ENCODE measurements at places on chromosomes 4 and X. TPM values are rescaled to one million over a fixed set of nuclear protein-coding genes. Genes with fewer than 3 reads are reported as not detected.

DNA sequence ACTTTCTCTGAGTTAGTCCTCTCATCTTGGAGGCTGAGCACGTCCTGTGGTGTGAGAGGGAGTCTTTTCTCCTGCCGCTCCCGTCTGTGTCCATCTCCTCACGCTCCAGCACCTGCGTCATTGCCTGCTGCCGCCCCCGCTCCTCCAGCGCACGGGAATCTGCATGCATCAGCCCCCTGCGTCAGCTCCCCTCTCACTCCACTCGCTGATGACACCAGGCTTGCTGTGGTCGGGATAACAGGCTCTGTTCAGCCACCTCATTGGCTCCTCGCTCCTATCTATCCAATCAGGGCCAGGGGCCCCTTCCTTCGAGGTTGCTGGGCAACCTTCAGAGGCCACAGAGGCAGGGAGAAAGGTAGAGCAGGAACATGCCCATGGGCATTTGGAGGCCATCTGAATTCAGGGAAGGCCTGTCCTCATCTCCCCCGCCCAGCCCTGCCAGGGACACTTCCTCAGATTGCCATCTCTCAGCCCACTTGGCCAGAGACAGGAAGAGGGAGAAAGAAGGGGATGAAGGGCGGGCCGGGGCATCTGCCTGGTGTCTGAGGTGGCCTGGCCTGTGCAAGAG lies 9.3 kb downstream of the ZNF185 start:
- DNase-seq, result no peak

GRCh38 chr4:144582105-144582850 lies 63.7 kb upstream of the HHIP start:
- DNase-seq, result no peak

- no peak for DNase-seq
Measured at GRCh38 chrX:38006291-38006690, at the start of gene SYTL5. TSS of gene SYTL5 (plus strand) at chrX:38006553. CDS start at chrX:38033890, 27,337 bp downstream.

DNA sequence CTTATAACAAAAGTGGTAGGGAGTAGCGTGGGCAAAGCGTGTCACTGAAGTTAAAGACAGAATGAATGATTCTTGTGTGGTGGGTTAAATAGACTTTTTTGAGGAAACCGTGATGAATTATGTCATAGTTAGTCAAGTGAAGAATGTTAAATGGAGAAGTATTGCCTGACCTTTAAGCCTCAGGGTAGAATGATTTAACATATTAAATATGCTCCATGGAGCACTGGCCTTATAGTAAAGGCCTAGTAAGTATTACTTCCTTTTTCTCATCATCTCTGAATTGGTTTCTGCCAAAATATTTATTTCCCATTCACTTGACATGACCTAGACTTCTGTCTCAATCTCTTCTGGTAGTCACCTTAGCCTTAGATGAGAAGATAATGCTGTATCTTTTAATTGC lies 23.7 kb downstream of the MAGEB1 start:
- DNase-seq, result no peak

- no peak for DNase-seq
Measured at GRCh38 chrX:16076834-16077233, 46.5 kb upstream of the GRPR start.

DNA sequence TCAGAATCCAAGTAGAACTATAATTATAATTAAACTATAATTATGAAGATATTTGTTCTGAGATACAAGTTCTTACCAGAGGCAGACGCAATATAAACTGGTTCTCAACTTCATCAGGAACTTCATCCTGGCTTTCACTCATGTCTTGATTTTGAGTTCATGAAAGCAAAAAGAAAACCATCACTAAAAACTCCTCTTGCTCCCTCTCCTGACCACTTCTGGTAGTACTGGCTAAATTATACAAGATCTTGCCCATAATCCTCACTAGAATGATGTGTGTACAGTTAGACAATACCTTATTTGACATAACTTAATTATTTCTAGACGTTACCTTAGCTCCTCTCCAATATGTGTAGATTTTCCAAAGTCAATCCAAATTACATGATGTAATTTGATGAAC lies 3.7 kb downstream of the TAF7L start:
- peak; percentile 22 for DNase-seq

- no peak for DNase-seq
Measured at GRCh38 chrX:53716328-53717088, 30.0 kb upstream of the HUWE1 start.

GRCh38 chr4:106366026-106366425 lies 2.6 kb downstream of the GIMD1 start:
- no peak for DNase-seq

GRCh38 chr4:135532132-135532531 lies 1330.5 kb upstream of the PABPC4L start:
- DNase-seq, result no peak

DNA sequence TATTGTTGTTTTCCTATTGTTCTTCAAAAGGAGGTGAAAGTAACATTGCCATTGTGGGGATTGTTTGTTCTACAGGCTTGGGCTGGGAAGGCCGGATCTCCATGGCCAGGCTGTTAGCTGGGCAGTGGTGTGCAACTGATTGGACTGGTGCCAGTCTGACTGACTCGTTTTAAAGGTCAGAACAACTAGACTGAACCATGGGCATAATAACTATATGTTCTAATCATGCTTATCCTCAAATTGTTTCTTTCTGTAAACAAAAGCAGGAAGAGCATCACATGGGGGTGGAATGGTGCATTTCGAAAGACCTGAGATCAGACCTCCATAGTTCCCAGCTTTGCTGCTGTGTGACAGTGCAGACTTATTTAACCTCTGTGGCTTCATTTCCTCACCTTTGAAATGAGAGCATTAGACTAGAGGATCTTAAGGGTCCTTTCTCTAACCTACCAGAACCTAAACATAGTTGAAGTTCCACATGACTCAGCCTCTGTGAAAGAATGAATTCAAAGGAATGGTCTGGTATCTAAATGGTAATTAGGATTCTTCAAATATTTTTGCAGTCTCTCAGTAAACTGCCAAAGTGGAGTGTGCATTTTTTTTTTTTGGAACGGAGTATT lies 66.7 kb upstream of the PGRMC2 start:
- no peak for DNase-seq

DNA sequence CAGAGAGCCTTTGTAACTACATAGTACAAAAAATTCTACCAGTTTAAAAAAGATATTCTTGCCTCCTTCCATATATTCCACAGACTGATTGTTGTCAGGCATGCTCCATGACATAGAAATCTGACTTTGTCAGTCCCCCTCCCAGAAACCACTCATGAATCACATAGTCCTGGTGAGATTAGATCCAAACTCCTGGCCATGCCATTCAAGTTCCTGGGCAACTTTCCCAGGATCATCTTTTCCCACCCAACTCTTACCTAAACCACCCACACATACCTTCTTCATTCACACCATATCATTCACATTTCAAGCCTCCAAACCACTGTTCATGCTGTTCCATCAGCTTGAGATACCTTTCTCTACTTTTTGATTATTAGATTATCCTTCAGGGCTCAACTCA lies 46.4 kb downstream of the SLC16A2 start:
- no peak for DNase-seq

GRCh38 chr4:148779771-148780170 lies 337.6 kb upstream of the NR3C2 start:
- DNase-seq, result no peak

DNA sequence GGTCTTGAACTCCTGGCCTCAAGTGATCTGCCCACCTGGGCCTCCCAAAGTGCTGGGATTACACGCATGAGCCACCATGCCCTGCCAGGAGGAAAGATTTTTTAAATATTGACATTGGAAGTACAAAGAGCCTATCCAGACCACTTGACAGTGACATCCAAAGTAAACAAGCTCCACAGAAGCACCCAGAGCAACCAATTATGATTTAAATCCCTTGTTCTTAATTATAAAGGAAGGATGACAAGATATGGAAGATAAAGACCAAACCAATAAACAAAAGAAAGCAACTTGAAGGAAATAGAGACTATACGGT lies 27.7 kb upstream of the RPL34 start:
- no peak for DNase-seq

DNA sequence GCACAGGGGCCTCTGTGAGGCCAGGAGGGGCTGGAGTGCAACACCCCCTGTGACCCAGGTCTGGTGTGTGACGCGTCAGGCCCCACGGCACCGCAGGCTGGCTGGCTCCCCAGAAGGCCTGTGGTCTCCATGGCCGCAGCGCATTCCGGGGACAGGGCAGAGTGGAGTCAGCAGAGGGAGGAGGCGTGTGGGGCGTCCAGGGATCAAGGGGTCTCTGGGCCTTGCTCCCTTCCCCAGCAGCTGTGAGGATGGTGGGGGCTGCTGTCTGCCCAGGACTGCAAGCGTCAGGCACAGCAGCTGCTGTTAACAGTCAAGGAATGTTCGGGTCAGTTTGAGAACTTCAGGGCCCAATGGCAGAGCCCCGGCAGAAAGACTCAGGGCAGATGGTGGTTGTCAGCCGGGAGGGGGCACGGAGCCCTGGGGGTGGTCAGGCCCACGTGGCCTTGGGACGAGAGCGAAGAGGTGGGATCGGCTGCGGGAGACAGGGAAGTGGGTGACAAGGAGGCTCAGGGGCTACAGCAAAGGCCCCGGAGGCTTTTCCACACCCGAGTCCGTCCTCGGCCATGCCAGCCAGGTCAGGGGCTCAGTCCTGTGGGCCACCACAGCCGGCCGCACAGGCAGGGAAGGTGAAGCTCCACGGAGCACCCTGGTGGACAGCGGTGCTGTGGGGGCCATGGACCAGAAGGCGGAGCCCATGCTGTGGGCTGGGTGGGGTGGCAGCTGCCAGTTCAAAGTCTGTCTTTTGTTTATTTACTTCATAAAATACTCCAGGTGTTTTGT lies 18.3 kb downstream of the PCGF3 start:
- peak; percentile 54 for DNase-seq

GRCh38 chr4:116229420-116229819 lies 856.0 kb downstream of the TRAM1L1 start:
- no peak for DNase-seq

DNA sequence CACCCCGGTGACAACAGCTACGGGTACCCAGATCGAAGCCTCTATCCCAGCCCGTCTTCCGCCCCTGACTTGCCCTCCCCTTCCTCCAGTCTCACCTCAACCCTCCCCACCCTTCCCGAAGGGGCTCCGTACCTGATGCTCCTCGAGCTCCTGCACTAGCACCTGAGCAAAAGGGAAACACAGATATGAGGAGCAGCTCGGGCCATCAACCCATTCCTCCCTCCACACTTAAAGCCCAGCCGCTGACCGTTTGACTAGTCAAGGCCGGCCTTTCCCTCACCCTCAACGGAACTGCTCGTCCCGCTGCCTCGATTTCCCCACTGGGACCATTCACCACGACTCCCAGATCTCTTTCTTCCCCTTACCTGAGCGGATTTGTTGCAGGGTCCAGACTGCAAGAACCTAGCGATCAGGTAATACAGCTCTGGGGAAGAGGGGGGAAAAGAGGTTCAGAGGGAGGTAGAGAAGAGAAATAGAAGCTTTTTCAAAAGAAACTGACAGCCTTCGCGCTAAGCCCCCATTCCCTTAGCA lies 731 bp downstream of the BRWD3 start:
- peak; percentile 23 for DNase-seq

- DNase-seq, result no peak
Measured at GRCh38 chrX:6954836-6955235, 192.7 kb upstream of the STS start.

Gene FATE1
- polyA plus RNA-seq, result 1.3 TPM

- DNase-seq, result peak; percentile 2
Measured at GRCh38 chrX:107978707-107979307, 3.4 kb downstream of the TEX13B start.

DNA sequence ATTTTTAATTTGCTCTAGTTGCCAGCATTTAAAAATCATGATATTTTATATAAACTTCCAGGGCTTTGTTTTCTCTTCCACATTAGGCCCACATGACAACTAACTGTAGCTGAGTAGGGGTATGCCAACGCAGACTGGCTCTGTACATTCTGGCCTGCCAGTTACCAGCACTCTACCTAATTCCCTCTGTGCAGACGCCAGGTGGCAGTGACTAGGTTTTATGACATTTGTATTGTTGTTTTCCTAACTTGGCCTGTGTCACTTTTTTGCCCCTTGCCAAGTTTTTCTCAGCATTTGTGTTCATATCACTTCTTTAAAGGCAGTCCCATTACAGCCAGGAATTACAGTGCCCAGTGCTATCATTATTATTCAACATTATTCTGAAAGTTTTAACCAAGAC lies 347.5 kb downstream of the NKX6-1 start:
- DNase-seq, result no peak

DNA sequence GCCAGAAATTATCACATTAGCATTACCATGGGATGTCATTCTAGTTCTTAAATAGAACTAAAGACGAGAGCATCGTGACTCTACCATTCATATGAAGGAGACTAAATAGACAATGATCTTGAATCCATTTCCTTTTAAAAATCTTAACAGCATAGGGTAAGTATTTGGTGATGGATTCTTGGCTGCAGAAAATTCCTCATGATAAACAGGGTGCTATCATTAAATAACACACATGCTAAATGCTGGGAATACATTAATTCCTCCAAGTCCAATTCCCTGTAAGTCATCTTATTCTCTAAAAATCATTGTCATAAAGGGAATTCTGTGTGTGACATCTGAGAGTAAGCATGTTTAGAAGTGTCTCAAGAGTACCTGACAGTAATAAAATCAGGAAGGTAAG lies 470.4 kb upstream of the MAGEB2 start:
- DNase-seq, result no peak

DNA sequence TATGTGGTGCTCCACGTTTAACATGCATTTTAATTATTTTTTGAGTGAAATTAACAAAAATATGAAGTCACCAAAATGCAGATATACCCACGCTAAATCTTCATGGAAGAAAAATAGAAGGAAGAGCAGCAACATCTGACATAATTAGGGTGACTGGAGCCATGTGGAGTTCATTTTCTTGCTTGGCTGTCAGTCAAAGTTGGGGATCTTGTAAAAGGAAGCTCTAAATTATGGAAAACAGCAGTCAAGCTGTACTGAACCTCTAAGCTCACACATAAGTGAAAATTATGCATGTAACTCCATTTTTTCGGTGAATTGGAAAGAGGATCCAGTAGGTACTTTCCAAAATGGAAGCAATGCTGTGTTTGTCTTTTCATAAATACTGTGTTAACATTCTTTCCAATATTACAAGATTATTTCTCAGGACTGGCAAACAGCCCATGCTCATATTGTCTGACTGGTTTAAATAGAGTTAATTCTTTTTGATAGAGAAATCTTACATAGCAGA lies 9.7 kb upstream of the PDGFC start:
- DNase-seq, result no peak

GRCh38 chr4:8149664-8150063 lies 8.9 kb downstream of the ABLIM2 start:
- no peak for DNase-seq

DNA sequence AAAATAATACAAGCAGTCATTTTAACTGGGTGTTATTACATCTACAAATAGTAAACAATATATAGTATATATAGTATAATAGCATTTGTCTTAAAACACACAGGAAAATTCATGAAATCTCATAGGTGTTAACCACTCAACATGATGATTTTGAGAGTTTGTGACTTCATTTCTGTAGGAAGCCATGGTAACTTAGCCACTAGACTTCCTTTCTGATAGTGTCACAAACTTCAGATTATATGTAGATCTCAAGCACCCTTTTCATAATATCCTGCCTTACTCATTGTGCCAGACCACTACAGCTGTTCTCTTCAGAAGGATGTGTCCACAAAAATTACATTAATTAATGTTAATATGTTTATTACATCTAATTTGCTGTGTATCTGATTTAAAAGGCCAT lies 1250.6 kb downstream of the ADGRL3 start:
- DNase-seq, result no peak

Gene ASB11
- 6.6 TPM for polyA plus RNA-seq
